ENCODE measurements at places on chromosomes 11 and 22. TPM values are rescaled to one million over a fixed set of nuclear protein-coding genes. Genes with fewer than 3 reads are reported as not detected.
A peak's percentile ranks its signal among the peaks of the same experiment; 100 is the strongest.

The AQP11 gene
- 0.14 TPM for total RNA-seq

The RFPL1 gene
- total RNA-seq = not detected

The SLC5A1 gene
- not detected for total RNA-seq

GRCh38 chr11:7548659-7549274 lies 35.0 kb downstream of the PPFIBP2 start:
- H3K36me3 ChIP-seq = no peaks in the 10 kb centered on the region
- peak; percentile 36 for DNase-seq
- H3K4me1 ChIP-seq = peaks cover 7% of the 10 kb centered on the region
- H3K27ac ChIP-seq = no peak overlapping the region
- no peak overlapping the region for H3K4me3 ChIP-seq

GRCh38 chr22:32917577-32918354 lies 116.3 kb downstream of the TIMP3 start:
- no peaks in the 10 kb centered on the region for H3K4me1 ChIP-seq
- H3K4me3 ChIP-seq = no peak overlapping the region
- DNase-seq = no peak
- H3K27me3 ChIP-seq = no peaks in the 10 kb centered on the region
- no peak overlapping the region for H3K27ac ChIP-seq
- peaks cover 2% of the 10 kb centered on the region for H3K36me3 ChIP-seq

GRCh38 chr22:21972293-21972779 lies 10.3 kb downstream of the TOP3B start:
- H3K36me3 ChIP-seq = peaks cover 13% of the 10 kb centered on the region
- DNase-seq = peak; percentile 55
- H3K4me1 ChIP-seq = peaks cover 6% of the 10 kb centered on the region
- no peaks in the 10 kb centered on the region for H3K27me3 ChIP-seq
- peak overlapping the region; percentile 25 for H3K27ac ChIP-seq

GRCh38 chr11:129247135-129247534 lies 55.0 kb upstream of the ARHGAP32 start:
- H3K27ac ChIP-seq = no peak overlapping the region
- H3K36me3 ChIP-seq = no peaks in the 10 kb centered on the region
- no peak overlapping the region for H3K4me3 ChIP-seq
- no peak for DNase-seq
- H3K4me1 ChIP-seq = peaks cover 31% of the 10 kb centered on the region
- H3K27me3 ChIP-seq = no peaks in the 10 kb centered on the region

- H3K27ac ChIP-seq = no peak overlapping the region
- DNase-seq = no peak
- peaks cover 40% of the 10 kb centered on the region for H3K27me3 ChIP-seq
- H3K4me3 ChIP-seq = no peak overlapping the region
- peaks cover 2% of the 10 kb centered on the region for H3K4me1 ChIP-seq
- no peaks in the 10 kb centered on the region for H3K36me3 ChIP-seq
Measured at GRCh38 chr11:365831-366230, 3.5 kb upstream of the B4GALNT4 start.

DNA sequence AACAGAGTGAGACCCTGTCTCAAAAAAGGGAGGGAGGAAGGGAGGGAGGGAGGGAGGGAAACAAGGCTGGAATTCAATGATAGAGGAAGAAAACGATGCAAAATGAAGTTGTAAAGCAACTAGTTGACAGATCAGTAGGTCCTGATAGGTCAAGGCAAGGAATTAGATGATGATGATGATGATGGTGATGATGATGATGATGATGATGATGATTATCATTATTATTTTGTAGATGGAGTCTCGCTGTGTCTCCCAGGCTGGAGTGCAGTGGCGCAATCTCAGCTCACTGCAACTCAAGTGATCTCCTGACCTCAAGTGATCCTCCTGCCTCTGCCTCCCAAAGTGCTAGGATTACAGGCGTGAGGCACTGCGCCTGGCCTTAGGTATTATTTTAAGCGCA lies 11.3 kb upstream of the L3MBTL2 start:
- no peak for DNase-seq
- H3K4me1 ChIP-seq = peaks cover 8% of the 10 kb centered on the region
- H3K27me3 ChIP-seq = peaks cover 5% of the 10 kb centered on the region

The MUC6 gene
- not detected for total RNA-seq

DNA sequence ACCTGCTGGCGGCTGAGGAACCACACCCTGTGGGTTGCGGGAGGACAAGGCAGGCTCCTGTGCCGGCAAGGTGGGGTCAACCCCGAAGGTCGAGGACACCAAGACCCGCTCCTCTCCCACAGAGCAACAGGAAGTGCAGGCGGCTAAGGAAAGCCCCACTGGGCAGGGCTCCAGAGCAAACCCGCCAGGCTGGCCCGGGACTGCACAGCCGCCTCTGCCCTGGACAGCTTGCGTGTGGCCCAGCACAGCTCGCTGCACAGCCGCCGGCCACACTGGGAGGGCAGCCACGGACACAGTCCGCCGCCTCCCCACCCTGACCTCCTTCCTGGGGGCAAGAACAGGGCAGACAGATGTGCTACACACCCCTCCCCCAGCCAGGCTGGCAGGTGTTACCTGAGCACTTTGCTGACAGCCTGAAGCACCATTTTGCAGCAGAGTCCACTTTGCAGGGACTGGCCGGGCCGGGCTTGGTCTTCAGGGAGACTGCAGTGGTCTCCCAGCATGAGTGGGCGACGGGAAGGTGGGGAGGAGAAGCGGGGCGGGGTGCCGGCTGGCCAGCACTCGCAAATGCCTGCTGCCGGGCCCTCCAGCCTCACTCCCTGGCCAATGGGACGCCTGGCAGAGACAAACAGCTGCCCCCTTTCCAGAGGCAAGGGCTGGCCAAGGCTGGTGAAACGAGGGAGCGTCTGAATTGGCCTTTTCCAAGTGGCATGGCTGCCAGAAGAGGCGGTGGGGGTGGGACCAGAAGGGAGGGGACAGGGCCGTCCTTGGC lies at the start of gene MOB2:
Gene MOB2 (minus strand): TSS at position 726 of the 772 bp plus-strand sequence. CDS start 223 bp downstream, at position 503.
- H3K36me3 ChIP-seq = peaks cover 2% of the 10 kb centered on the region
- H3K27me3 ChIP-seq = no peaks in the 10 kb centered on the region
- no peak within 1 kb of the TSS for H3K27ac ChIP-seq
- no peak within 1 kb of the TSS for H3K4me3 ChIP-seq
- no peak for DNase-seq
